Ecto neural progenitor cell (in vitro differentiated cells): ENCODE measurements at places on chromosomes 6 and 20.

GRCh38 chr6:108702106-108702851 lies 141.6 kb downstream of the FOXO3 start:
- DNase-seq = no peak

GRCh38 chr6:123855506-123855905 lies 51.8 kb downstream of the NKAIN2 start:
- DNase-seq = no peak

GRCh38 chr6:32424589-32425300 lies 14.9 kb upstream of the HLA-DRA start:
- no peak for DNase-seq

DNA sequence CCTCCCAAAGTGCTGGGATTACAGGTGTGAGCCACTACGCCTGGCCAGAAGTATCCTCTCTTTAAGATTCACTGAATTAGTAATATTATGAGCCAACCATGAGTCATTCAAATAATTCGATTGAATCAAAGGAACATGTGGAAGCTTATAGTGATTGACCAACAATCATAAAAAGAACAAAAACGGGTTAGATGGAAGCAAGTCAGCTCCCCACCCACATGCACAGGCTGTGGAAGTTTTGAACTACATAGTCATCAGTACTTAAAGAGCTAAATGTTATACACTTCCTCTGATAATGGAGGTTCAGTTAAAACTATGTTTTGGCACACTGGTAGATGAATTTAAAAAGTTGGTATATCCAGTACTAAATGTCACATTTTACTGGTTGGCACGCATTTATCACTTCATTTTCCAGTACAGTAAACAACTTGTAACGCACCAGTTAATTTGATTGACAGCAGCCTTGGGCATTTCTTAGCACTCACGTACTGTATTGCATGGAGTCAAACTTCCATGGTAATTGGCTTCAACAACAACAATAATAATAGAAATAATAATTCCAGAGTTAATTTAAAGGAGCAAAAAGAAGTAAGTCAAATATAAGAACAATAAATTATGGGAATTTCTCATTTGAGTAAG lies 1107.3 kb upstream of the MAP3K7 start:
- no peak for DNase-seq

- DNase-seq = no peak
Observed at GRCh38 chr6:15712797-15713196, 50.0 kb upstream of the DTNBP1 start.
